ENCODE measurements at places on chromosomes 1 and 21.

DNA sequence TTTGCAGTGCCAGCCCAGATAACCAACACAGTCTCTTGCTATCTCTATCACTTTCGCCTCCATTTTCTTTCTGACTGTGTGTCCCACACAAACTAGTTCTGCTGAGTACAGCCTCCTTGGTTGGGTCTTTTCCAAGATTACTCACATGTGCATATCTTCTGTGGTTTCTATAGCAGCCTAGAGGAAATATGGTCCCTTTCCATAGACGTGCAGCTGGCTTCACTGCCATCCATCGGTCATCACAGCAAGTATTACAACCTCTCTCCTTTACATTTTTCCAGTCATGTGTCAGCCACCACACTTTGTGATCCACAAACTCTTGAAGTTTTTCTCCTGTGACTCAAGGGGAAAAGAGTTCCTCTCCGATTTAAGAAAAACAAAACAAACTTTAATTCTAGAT is 893.4 kb upstream of the ADGRL4 start:
- DNase-seq, result no peak

GRCh38 chr21:31772674-31773555 is 41.0 kb upstream of the SCAF4 start:
- peak; percentile 77 for DNase-seq

GRCh38 chr1:3139451-3139852 is 70.4 kb downstream of the PRDM16 start:
- no peak for DNase-seq

DNA sequence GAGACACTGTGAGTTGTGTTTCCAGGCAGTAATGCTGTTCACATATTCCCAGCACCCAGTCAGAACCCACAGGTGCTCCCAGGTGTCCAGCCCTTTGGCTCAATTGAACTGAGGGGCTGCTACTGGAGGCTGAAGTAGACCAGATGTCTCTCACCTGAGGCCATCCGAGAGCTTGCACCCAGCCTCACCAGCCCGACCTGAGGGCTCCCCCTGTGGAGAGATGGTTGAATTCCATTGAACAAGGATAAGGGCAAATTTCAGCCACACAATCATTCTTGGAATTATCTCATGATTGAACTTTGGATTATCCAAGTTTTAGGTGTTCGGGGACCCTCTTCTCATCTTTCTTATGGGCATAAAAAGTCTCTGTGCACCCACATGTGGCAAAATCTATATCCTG is 52.1 kb downstream of the OBSCN start:
- no peak for DNase-seq

- DNase-seq, result no peak
These were observed 26.3 kb downstream of the JAK1 start for GRCh38 chr1:64940025-64940424.

GRCh38 chr1:180031664-180032063 is 77.1 kb downstream of the CEP350 start:
- DNase-seq, result no peak

DNA sequence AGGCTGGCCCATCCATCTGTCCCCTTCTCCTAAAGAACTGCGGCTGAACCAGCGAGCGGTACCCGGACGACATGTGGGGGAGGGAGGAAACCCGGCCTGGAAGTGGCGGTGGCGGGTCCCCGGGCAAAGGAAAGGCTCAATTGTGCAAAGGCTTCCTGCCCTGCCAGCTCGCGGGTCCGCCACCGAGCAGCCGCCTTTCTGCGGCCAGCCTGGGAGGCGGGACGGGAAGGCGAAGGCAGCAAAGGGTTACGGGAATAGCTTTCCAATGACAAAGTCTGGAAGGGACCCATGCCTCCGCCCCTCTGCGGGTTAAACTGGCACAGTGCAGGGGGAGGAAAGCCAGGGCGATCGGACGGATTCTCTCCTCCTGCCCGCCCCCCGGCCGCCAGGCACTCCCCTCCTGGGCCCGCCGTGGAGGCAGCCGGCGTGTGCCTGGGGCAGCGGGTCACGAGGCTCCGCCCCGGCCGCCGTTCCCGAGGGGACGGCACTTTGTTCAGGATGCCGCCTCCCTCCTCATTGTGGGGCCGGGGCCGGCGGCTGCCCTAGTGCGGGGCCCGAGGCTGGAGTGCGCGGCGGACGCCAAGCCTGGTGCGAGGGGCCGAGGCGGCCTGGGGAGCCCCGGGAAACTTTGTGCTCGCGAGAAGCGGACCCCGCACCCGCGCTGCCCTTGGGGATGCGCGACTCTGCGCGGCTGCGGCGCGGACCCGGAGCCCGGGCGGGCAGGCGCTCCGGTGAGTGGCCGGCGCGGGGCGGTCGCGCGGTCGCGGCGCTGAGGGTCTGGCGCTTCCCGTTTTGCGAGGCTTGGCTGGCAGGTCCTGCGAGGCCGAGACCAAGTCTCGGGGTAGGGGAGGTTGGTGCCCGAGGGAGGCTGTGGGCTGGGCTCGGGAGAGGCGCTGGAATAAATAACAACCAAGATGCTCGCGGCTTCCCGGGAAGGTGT is at the start of gene NAV1:
NAV1 (plus strand) TSS at position 516 of the 940 bp plus-strand sequence. CDS start 83,758 bp downstream, outside the sequence.
- no peak for DNase-seq

DNA sequence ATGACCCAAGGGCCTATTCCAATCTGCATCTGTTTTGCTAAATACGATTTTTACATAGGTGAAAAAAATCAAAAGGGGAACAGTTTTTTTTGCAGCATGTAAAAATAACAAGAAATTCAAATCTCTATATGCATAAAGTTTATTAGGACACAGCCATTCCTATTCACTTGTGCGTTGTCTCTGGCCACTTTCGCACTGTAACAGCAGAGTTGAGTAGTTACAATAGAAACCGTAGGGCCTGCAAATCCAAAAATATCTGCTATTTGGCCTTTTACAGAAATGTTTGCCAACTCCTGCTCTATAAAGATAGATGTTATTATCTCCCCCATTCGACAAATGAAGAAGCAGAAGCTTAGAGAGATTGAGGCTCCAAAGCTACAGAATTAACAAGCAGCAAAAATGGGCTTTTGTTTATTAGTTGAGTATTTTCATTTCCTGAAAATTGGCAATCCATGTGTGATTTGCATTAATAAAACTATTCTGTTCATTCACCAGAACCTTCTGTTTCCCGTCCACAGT is 5.5 kb downstream of the DYNLT5 start:
- no peak for DNase-seq

DNA sequence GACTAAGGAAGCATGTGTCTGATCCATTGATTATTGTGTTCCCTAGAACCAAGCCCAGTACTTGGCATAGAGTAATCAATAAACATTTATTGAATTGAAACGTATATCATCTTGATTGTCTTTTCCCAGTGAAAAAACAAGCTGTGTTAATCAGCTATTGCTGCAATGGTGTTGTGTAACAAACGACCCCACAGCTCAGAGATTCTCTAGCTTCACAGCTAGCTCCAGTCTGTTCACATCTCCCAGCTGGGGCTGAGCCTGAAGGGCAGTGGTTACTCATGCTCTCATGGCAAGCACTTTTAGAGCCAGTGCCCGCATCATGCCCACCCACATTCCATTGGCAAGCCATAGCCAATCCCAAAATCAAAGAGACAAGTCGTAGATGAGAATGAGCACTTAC is 237.4 kb upstream of the RAB4A start:
- DNase-seq, result no peak

GRCh38 chr1:59195151-59195550 is 101.7 kb upstream of the FGGY start:
- no peak for DNase-seq

GRCh38 chr1:19344372-19344810 is 32.3 kb downstream of the SLC66A1 start:
- no peak for DNase-seq

- DNase-seq, result no peak
These were observed 60.3 kb downstream of the XCL2 start for GRCh38 chr1:168483539-168483938.

DNA sequence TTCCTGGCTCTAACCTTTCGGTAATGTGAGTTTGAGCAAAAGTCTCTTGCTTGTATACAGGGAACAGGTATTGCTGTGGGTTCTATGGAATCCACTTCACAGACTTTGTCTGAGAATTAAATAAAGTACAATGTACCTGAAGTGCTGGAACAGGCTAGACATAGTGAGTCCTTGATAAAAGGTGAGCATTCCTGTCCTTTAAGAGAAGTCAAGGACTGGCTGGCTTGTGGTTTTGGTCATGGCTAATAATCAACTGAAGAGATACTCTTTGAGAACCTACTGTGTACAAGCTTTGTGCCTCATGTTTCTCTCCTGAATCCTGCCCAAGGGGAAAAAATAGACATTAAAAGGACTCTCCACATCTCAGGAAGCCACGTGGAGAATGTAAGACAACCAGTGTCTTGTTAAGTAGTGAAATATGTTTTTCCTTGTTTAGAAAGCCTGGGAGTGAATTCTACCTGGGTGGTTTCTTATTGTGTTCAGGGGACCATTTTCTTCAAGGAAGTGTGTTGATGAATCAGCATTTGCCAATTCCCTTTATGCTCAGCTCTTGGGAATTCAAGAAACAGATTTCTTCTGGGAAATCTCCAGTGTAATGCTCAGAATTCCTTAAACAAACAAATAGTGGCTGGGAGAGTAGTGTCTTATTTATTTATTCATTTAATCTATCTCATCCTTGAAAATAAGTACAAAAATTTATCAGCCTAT is 55.2 kb upstream of the PLD5 start:
- no peak for DNase-seq

GRCh38 chr1:22709891-22710700 is 543 bp upstream of the EPHB2 start:
- no peak for DNase-seq

GRCh38 chr1:155081472-155082300 is 3.0 kb downstream of the EFNA3 start:
- DNase-seq, result no peak

DNA sequence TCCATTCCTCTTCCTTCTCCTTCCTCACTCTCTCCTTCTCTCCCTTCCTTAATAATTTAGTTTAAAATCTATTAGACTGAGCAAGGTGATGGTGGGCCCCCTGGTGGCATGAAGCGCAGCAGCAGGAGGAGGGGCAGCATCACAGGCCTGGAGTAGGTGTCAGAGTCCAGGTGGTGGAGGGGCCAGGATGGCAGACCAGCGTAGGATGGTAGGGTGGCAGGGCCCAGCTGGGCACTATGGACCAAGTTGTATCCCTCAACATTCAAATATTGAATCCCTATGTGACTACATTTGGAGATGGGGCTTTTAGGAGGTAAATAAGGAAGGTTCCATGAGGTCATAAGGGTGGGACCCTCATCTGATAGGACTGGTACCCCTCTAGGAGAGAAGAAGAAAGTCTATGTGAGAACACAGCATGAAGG is 61.0 kb downstream of the WDR4 start:
- peak; percentile 62 for DNase-seq

DNA sequence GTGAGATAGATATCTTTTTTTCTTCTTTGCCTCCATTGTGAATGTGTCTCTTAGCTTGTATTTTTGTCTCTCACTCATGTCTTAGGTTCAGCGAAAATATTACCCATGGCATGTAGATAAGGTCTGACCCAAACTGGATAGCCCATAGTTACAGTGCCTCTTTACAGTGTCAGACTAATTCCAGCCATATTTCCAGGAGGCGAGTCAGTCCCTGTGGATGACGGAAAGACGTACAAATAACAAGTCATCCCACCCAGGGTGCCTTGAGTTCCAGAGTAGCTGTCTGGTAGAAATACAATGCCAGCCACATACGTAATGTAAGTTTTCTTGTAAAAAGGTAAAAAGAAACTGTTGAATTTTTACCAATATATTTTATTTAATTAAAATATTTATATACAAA is 157.3 kb downstream of the ZNF281 start:
- DNase-seq, result no peak

GRCh38 chr1:240234485-240235210 is 143.0 kb downstream of the FMN2 start:
- DNase-seq, result no peak
